ENCODE measurements at places on chromosomes 4 and X.

DNA sequence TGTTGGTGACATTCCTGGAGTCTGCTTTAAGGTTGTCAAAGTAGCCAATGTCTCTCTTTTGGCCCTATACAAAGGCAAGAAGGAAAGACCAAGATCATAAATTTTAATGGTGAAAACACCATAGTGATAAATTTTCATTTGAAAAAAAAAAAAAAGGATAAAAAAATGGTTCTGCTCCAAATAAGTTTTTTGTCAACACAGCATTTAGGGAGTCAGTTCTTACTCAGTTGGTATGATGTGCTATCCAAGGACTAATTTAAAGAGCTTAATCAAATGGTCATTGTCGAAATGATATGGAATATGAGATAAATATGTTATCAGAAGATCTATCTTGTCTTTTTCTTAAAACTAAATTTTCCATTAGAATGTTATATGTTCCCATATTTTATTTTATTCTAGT lies 83.9 kb downstream of the PCDH18 start:
- no peak for DNase-seq

- DNase-seq, result no peak
These were observed 20.6 kb downstream of the MAGEC1 start for GRCh38 chrX:141924293-141924692.

- no peak for DNase-seq
These were observed 94.5 kb downstream of the NAF1 start for GRCh38 chr4:163072222-163072621.

DNA sequence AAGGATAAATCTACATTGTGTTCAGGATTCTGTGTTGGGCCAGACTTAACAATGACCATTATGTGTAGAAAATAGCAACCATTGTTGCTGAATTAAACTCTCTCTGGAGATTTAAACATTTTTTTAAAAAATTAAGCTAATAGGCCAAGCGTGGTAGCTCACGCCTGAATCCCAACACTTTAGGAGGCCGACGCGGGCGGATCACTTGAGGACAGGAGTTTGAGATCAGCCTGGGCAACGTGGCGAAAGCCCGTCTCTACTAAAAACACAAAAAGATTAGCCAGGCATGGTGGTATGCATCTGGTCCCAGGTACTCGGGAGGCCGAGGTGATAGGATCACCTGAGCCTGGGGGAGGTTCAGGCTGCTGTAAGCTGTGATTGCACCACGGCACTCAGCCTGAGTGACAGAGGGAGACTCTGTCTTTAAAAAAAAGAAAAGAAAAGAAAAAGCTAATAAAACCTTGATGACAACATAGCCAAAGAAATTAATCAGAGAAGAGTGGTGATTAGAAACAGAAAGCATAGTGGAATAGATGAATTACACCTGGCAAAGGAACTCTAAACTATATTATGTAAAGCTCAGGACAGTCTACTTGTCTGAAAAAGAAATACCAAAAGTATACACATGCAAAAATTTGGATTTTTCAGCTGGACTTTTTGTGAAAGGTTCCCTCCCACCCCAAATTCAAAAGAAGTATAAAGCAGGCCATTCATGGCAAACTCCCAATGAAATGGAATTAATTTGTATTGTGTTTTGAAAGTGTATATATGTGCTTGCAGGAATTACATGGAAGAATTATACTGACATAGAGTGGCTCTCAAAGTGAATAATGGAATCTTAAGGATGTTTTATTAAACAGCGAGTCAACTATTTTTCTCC lies 21.9 kb downstream of the PLS3 start:
- no peak for DNase-seq

GRCh38 chr4:113666386-113667114 lies 95.0 kb downstream of the CAMK2D start:
- DNase-seq, result no peak

DNA sequence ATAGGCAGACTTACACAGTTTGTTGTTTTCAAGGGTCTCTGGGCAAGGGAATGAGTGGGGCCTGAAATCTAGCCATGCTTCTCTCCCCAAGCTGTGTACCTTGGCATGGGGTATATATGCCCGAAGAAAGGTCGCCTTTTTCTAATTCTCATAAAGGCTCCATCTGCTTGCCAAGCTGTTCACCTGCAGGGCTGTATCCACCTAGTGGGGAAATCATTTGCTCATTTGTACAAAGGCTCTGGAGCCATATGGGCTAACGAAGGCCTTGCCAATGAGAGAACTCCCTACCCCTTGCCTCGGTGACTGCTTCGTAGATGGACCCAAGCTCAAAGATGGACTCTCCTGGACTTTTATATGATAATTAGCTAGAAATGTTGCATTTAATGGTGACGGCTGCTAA lies 1097.0 kb downstream of the PDHA2 start:
- DNase-seq, result no peak

DNA sequence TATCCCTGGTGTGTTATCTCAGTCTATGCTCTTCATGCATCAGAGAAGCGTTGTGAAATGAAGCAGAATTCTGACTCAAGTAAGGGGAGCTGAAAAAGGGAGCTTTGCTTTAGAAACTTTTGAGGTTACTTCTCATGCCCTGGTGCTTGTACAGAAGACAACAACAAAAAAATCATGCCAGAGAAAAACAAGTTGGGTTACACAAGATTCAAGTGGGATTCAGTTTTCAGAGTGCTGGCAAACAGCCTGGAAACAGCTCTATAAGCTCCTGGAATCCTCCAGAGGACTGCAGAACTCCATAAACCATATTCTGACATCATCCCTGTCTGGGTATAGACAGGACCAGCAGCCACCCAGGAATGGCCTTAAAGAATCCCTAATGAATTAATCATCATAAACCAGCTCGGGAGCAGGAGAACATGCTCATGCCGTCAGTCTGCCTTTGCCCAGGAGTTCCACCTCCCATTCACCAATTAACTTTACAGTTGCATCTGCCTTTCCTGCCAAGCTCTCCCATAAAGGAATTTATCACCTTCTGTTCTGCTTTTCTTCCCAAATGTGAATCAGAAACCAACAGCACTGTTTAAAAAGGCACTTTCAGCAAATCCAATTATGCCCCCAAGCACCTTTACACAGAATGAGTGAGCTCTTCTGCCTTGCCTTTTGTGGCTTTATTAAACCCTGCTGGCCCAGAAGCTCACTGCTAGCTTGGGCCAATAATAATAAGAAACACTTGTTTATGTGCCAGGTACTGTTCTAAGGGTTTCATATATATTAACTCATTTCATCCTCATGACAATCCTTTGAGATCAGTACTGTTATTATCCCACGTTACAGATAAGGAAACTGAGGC lies 54.5 kb upstream of the FBXW7 start:
- no peak for DNase-seq

DNA sequence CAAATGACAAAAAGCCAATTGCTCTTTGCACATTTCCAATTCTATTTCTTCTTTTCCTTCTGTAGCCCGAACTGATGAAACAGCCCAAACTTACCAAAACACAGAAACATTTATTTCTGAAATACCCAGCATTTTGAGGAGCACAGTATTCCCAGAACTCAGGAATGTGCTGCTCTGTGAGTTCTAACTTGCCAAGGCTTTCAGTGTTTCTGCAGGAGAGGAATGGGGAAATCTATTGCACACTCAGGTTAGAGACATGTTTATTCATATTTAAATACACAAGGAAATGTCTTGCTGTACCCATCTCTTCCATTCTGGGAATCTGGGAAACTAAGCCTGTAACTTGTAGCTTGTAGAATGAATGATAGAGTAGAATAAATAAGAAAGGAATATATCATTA lies 10.7 kb downstream of the TMPRSS11D start:
- no peak for DNase-seq

GRCh38 chr4:107630185-107630705 lies 89.8 kb downstream of the PAPSS1 start:
- DNase-seq, result no peak

DNA sequence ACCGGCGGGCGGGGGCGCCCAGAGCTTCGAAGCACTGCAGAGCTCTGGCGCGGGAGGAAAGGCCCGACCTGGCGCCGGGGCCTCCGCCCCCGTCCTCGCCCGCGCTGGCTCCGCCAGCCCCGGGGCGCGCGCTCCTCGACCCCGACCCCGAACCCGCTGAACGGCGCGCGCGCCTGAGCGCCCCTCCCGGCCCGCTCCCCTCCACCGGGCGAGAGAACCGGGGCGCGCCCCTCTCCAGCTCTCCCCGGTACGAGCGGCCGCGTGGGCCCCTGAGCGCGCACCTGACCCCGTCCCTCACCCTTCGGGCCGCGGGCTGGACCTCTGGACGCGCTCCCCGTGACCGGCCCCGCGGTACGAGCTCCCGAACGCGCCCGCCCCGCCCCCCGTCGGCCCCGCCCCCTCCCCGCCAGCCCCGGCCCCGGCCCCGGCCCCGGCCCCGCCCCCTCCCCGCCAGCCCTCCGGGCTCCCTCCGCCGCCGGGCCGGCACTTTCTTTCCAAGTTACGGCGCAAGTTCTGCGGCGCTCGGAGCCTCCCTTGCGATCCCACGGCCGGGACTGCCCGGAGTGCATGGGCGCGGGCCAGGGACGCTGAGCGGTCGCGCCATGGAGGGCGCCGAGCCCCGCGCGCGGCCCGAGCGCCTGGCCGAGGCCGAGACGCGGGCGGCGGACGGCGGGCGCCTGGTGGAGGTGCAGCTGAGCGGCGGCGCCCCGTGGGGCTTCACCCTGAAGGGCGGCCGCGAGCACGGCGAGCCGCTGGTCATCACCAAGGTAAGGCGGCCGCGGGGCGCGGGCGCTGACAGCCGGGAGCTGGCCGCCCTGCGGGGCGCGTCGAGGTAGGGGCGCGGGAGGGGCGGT lies at the start of gene SHROOM2:
Gene SHROOM2, plus strand, starts transcription at position 486 of the 854 bp plus-strand sequence. Its CDS starts 117 bp downstream, at position 603.
- no peak for DNase-seq

DNA sequence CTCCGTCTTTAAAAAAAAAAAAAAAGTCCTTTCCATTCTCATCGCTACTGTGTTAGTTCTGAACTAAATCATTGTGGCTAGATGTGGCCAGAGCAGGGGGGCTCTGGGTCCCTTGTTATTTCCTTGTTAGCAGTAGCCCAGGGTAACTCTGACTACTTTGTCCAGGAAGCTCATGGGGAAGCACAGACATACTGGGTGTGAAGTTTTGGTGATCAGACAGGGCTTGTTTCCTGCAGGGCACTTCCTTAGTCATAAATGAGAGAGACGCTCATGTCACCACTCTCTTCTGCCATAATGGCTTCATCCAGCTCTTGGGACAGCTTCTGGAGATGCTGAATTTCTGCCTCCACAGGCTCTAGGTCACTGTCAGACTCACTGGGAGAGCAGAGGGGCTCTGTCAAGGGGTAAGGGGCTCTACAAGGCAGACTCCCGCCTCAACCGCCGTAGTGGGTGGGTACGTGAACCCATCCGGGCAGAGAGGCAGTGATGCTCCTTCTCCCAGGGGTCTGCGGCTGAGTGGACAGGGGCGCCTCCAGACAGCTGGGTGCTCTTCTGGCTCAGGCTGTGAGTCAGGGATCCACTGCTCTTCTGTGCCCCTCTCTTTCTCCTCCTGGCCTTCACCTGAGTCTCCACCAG lies 12.9 kb downstream of the STIM2 start:
- no peak for DNase-seq

DNA sequence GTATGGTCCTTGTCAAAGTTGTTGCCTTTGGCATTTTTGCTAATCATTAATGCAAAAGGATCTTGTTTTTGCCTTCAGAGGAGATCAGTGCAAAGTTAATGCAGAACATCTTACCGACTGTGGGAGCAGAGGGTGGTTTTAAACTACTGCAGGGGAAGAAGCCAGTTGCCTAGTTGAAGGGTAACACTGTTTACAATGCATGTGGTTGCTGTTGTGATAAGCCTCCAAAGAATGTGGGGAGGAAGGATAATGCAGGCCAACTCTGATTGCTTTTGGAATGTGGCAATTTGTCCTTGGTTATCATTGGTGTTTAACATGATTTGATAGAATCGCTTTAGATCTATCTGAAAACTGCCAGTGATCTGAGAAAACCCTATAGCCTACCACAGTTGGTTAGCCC lies 204.3 kb upstream of the TLL1 start:
- DNase-seq, result no peak

Data from GM06990 (cell line).